ENCODE measurements at places on chromosomes 13 and 19. TPM values are rescaled to one million over a fixed set of nuclear protein-coding genes. Genes with fewer than 3 reads are reported as not detected.

GRCh38 chr13:31264151-31264550, 64.4 kb downstream of the B3GLCT start:
- DNase-seq, result no peak

The RDH8 gene
- polyA plus RNA-seq, result not detected

DNA sequence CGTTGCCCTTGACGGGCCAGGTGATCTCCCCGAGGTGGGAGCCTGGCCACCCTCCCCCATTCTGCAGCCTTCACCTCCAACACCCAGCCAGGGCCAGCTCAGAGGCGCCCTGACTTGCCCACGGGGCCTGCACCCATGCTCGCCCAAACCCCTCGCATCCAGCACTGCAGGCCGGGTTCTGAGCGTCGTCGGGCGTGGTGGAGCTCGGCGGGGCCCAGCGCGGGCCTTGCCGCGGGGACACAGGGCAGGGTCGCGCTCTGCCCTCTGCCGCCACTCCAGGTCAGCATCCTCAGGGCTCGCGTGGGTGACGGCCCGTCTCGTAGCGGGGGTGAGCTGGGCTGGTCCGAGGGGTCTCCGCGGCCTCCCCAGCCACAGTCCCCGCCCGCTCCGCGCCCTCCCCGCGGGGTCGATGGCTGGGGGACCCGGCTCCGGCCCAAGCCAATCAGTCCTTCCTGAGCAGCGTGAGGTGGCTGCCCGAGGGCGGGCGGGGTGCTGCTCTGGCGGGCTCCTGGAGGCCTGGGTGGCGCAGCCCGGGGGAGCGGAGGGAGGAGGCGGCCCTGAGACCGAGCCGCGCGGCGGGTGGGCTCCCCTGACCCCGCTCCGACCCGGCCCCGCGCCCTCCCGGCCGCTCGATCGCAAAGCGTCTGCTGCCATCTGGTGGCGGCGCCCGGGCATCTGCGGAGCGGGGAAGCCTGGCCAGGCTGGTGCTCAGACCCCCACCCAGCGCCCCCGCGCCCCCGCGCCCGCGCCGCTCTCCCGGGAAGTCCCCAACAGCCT, 61.4 kb downstream of the CCNE1 start:
- no peak for DNase-seq

The PRR19 gene
- 0.26 TPM for polyA plus RNA-seq

The GRK1 gene
- polyA plus RNA-seq, result 0.03 TPM

DNA sequence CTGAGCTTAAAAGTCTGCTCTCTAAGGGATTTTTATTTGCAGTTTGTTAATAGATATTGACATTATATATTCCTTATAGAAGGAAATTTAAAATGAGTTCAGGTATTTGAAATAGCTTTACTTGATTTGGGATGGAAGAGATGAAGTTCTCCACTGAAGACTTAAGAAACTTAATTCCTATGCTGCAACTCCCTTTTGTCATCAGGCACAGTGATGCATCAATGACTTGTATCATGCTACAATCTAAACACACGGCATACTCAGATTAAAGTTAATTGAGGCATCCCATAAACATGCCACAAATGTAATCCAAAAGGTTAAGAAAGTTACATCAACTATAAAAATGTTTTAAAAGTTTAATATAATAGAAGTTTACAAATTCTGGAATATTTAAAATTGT, 109.0 kb downstream of the STARD13 start:
- DNase-seq, result no peak

GRCh38 chr19:15864824-15865223, 33.0 kb downstream of the CYP4F2 start:
- DNase-seq, result no peak

DNA sequence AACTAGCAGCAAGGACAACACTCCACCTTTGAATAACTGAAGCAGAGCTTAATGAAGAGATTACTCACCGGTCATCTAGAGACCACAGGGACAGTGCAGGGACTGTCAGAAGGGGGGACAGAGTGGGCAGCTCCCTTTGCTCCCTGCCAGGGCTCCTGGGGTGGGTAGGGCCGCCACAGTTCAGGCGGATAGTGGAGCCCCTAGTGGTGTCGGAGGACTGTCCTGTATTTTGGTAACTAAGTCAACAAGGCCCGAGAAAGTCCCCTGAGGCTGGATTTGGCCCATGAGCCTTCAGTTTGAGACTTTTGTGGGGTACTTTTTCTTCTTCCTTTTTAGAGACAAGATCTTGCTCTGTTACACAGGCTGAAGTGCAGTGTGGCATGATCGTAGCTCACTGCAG, 44.6 kb downstream of the GJA3 start:
- DNase-seq, result no peak

The ZNF865 gene
- 1.5 TPM for polyA plus RNA-seq

The IZUMO4 gene
- 3.9 TPM for polyA plus RNA-seq

GRCh38 chr19:10533646-10534386, 9.9 kb upstream of the ATG4D start:
- no peak for DNase-seq

DNA sequence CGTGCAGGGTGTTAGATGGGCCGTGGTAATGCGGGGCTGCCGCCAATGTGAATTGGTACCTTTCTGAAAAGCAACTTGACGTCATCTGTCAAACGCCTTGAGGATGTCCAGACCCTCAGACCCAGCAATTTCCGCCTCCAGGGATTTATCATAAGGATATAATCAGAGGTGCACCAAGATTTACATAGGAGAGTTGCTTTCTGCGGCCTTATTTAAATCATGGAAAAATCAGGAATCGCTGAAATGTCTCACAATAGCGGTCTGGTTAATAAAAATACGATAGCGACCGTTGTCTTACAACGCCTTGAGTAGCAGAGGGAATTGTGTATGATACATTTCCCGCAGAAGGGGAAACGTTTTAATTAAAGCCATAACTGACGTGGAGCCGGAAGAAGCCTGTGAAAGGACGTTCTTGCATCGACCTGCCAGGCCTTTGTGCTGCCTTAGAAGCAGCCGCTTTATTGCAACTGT, 32.3 kb upstream of the NDUFS7 start:
- no peak for DNase-seq

GRCh38 chr19:33926306-33926705, 129.6 kb downstream of the KCTD15 start:
- DNase-seq, result no peak
